Panc1 (cell line): ENCODE measurements at places on chromosomes 7 and 10. TPM values are rescaled to one million over a fixed set of nuclear protein-coding genes. Genes with fewer than 3 reads are reported as not detected.

KAZALD1 gene
- total RNA-seq = 21.2 TPM

EGR2 gene
- 0.82 TPM for total RNA-seq

DNA sequence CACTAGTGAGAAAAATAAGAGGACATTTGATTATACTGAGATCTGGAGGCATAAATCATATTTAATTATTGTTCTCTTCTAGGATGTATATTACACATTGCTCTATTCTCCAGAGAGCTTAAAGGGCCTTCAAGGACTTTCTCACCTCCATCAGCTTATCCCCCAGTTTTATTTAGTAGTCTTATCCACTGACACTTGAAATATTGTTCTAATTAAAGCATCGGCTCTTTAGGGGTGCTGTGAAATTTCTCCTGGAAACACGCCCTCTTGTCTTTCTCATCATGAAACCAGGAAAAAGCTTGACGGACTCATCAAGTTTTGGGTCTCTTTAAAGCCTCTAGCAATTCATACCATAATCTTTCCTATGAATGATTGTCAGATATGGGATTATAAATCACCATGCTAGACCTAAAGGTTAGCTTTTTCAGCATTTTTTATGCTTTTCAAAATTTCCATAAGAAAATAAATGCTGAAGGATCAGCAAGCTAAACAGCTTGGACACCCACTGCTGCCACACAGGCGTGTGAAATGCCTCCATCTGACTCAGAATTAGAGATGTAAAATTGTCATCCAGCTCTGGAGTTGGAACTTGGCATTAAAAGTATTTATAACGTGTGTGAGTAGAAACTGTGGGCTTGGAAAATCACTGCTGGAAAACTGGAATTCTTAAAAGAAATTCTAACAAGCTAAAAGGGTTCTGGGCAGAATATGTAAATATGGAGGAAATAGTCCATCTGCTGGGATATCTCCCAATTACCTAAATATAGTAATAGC is 216.3 kb downstream of the CHRM2 start:
- no peak for DNase-seq

- DNase-seq = no peak
Observed at GRCh38 chr7:35762781-35763180, 38.1 kb upstream of the SEPTIN7 start.

DNA sequence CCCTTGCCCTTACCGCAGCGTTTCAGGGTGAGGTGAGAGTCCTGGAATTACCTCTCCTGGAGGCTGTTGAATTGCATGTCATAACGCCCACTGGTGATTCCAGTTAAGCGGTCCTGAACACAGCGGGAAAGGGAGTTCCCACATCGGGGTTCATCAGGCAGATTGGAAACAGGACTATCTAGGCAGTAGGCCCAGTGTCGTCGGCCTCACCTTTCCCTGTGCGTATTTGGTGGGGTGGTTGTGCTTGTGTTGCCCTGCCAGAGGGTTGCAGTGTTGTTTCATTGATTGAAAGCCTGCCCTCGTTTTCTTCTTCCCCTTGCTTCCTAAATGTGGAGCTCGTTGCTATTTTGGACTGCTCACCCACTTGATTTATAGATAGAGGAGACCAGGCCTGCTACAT is 10.6 kb upstream of the SUN1 start:
- no peak for DNase-seq

- peak; percentile 30 for DNase-seq
Observed at GRCh38 chr10:66931340-66931948, 5.6 kb downstream of the LRRTM3 start.

DNA sequence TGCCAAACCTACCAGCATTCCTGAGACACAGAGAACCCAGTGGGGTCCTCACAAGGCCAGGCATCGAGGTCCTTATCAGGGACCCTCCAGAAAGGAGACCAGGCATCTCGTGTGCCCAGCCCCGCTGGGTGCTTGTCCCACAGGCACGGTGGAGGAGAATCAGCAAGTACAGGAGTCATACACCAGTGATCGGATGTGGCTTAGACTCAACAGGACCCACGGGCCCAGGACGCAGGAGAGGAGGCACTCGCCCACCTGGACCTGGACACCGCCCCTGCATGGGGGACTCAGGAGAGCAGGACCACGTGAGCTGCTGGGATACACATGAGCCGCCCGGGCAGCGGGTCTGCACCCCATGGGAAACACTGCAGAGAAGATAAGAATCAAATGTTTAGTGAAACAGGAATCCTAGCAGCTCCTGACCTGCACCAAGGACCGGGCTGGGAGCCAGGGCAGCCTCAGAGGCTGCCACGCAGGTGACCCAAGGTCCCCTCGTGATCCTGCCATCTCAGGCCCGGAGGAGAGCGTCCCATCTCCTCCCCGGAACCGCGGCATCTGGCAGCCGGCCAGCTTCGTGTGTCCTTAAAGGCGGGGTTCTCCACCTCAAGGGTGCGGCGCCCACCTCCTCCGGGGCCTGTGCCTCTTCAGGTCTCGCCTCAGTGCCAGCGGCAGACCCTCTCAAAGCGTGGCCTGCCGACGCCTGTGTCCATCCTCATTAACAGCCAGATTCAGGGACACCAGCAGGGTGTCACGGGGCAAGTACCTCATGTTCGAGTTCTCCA is 59.2 kb downstream of the FOXL3 start:
- DNase-seq = no peak

DNA sequence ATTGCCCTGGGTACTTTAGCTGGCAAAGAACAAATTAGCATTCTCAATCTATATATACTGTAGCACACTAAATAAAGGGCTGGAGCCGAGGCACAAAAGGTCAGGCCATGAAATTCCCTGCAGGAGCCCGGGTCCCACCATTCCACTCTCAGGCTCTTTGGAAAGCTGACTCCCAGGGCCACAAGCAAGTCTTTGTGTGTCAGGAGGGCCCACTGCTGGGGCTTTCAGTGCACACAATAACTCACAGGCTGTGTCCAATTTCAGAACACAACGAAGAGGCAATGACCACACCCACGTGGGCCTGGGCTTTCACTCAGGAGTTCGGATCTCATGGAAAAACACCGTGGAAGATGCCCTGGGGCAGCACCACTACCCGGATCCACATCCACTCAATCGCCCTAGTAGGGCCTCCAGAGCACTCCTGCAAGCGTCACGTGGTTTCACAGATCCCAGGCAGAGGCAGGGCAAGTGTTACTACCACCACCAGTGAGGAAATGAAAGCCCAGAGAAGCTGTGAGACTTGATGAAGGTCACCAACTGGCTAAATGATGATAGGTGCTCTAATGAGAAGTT is 60.3 kb downstream of the COBL start:
- no peak for DNase-seq

- no peak for DNase-seq
Observed at GRCh38 chr7:80482950-80483349, 28.9 kb downstream of the GNAT3 start.

DNA sequence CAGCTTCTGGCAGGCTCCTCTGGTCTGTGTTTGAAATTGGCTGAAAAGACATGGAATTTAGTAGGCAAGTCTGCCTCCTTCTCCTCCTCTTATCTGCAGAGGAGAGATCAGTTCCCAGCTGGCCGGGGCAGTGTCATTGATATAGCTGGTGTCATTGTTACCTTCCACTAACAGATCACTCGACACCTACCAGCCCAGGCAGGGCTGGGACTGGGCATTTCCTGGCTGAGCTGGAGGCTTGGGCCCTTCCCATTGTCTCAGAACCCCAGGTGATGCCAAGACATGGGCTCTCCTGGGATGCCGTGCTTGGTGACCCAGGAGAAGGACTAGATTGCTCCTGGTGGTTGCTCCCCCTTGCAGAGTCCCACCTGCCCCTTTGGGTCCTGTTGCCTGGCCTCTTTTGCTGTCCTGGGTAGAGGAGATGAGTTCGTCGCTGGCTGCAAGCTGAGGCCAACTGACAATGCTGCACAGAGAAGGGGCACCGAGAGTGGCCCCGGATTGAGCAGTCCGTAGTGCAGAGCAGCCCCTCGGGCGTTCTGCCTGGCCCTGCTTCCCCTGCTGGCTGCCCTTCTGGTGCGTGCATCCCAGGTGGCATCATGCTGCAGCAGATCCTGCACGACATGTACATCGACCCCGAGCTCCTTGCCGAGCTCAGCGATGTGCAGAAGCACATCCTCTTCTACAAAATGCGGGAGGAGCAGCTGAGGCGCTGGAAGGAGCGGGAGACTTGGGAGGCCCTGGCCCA is at the start of gene SH2D4B:
Gene SH2D4B (plus strand): TSS at position 167 of the 745 bp plus-strand sequence. CDS start 430 bp downstream, at position 597.
- DNase-seq = no peak

- DNase-seq = no peak
Observed at GRCh38 chr10:10814069-10814468, 203.6 kb upstream of the CELF2 start.

GRCh38 chr7:98066934-98067507 is 39.6 kb upstream of the LMTK2 start:
- DNase-seq = no peak

GRCh38 chr10:1575481-1576244 is 161.7 kb downstream of the ADARB2 start:
- no peak for DNase-seq
